ENCODE measurements at places on chromosomes 12 and 14. TPM values are rescaled to one million over a fixed set of nuclear protein-coding genes. Genes with fewer than 3 reads are reported as not detected.
A peak's percentile ranks its signal among the peaks of the same experiment; 100 is the strongest.

DNA sequence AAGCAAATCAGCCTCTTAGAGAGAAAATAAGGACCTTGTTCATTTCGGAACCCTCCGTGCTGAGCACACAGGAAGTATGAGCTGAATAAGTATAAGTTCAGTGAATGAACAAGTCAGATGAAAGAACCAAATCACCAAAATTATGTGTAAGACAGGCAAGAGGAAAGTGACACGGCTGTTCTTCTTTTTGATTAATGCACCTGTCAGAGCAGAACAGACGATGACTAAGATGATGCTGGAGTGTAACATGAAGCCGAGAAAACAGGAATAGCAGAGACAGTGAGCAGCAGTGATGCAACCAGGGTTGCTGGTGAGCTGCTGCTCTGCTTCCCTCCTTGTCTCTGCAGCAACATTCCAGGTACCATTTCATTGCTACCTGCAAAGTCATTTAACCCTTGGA, 861.1 kb downstream of the GALC start:
- H3K27ac ChIP-seq, result no peak overlapping the region
- H3K4me1 ChIP-seq, result no peaks in the 10 kb centered on the region
- H3K4me3 ChIP-seq, result no peak overlapping the region
- H3K36me3 ChIP-seq, result no peaks in the 10 kb centered on the region

DNA sequence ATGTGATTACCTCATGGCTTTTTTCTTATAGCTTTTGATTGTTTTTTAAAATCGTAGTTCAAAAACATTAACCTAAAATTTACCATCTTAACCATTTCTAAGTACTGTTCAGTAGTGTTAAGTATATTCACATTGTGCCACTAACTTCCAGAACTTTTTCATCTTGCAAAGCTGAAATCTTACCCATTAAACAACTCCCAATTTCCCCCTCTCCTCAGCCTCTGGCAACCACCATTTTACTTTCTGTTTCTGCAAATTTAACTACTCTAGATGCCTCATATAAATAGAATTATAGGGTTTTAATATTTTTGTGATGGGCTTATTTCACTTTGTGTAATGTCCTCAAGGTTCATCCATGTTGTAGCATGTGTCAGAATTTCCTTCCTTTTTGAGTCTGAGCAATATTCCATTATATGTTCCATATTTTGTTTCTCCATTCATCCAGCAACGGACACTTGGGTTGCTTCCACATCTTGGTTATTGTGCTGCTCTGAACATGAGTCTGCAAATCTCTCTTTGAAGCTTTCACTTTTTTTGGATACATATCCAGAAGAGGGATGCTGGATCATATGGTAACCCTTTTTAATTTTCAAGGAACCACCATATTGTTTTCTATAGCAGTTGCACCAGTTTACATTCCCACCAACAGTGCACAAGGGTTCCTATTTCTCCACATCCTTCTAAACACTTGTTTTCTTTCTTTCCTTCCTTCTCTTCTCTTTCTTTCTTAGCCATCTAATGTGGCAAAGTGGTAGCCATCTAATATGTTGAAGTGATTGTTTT, 5.0 kb downstream of the HIF1A start:
- no peaks in the 10 kb centered on the region for H3K36me3 ChIP-seq
- H3K4me3 ChIP-seq, result no peak overlapping the region
- H3K27ac ChIP-seq, result peak overlapping the region; percentile 5
- no peak for DNase-seq
- no peaks in the 10 kb centered on the region for H3K27me3 ChIP-seq
- peaks cover 85% of the 10 kb centered on the region for H3K4me1 ChIP-seq

DNA sequence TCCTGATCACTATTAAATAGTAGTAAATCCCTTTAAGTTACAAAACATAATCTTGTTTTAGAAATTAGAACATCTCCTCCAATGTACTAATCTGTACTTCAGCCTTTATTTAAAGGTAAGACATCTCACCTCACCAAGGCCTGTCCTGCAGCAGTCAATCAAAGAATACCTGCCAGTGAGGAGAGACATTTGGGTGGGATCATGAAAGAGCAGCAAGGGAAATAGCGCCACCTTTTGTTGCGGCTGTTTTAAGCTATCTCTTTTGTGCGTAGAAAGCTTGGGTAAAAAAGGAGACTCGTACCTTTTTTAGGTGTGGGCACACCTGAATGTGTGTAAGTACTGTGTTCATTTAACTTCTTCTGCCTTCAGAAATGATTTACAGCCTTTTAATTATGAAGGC, 117.8 kb upstream of the TMTC1 start:
- DNase-seq, result no peak
- no peak overlapping the region for H3K27ac ChIP-seq
- H3K27me3 ChIP-seq, result no peaks in the 10 kb centered on the region
- no peak overlapping the region for H3K4me3 ChIP-seq
- H3K4me1 ChIP-seq, result no peaks in the 10 kb centered on the region

DNA sequence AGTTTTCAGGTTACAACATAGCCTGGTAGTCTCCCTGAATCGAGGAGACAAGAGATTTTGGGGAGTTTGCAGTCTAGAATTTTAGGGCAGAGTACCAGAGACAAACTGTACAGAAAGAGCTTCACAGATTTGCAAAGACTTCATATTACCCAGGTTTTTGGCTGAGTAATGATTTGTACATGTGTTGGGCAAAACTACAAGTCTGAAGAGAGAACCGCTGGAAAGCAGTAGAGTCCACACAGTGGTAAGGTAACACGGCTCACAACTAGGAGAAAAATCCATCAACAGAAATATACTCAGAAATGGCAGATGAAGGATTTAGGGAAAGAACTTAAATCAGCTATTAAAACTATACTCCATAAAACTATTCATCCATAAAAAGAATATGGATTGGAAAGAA, 25.7 kb downstream of the FBXO33 start:
- peaks cover 6% of the 10 kb centered on the region for H3K36me3 ChIP-seq
- H3K4me3 ChIP-seq, result no peak overlapping the region
- H3K4me1 ChIP-seq, result no peaks in the 10 kb centered on the region
- H3K27ac ChIP-seq, result no peak overlapping the region

GRCh38 chr14:61569812-61570548, 125.3 kb upstream of the HIF1A start:
- H3K27me3 ChIP-seq, result no peaks in the 10 kb centered on the region
- H3K4me1 ChIP-seq, result peaks cover 78% of the 10 kb centered on the region
- no peak overlapping the region for H3K4me3 ChIP-seq
- H3K36me3 ChIP-seq, result no peaks in the 10 kb centered on the region
- DNase-seq, result peak; percentile 86

GRCh38 chr14:101470266-101470665, 91.0 kb upstream of the DIO3 start:
- H3K4me3 ChIP-seq, result no peak overlapping the region
- H3K4me1 ChIP-seq, result no peaks in the 10 kb centered on the region
- peak; percentile 39 for DNase-seq
- H3K27me3 ChIP-seq, result no peaks in the 10 kb centered on the region
- H3K36me3 ChIP-seq, result no peaks in the 10 kb centered on the region

- H3K4me1 ChIP-seq, result no peaks in the 10 kb centered on the region
- H3K4me3 ChIP-seq, result no peak overlapping the region
- no peaks in the 10 kb centered on the region for H3K27me3 ChIP-seq
- DNase-seq, result no peak
Measured at GRCh38 chr12:82057770-82058169, 298.6 kb upstream of the PPFIA2 start.

- no peak overlapping the region for H3K4me3 ChIP-seq
- H3K4me1 ChIP-seq, result peaks cover 85% of the 10 kb centered on the region
- no peaks in the 10 kb centered on the region for H3K36me3 ChIP-seq
- peak overlapping the region; percentile 7 for H3K27ac ChIP-seq
- no peaks in the 10 kb centered on the region for H3K27me3 ChIP-seq
Measured at GRCh38 chr14:68314642-68315041, 478.2 kb downstream of the ZFP36L1 start.

- no peak overlapping the region for H3K27ac ChIP-seq
- H3K36me3 ChIP-seq, result no peaks in the 10 kb centered on the region
- H3K4me3 ChIP-seq, result no peak overlapping the region
- no peaks in the 10 kb centered on the region for H3K27me3 ChIP-seq
Measured at GRCh38 chr12:84982888-84983287, 53.2 kb downstream of the TSPAN19 start.

DNA sequence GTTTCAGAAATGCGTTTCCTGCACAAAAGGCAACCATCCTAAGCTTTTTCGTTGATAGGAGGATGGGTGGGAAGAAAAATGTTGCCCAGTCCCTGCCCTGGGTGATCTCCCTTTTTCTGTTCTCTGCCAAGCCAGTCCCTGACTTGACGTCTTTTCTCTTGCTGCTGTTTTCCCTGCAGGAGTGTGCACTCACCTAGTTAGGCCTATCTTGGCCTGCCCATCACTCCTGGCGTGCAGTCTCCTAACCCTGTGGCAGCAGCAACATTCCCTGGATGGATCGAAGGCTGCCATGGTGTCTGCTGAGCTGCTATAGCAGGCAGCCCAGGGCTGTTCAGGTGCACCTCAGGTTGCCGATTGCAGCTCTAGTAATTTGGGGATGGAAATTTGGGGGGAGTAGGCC, 1.2 kb downstream of the UNC119B start:
- DNase-seq, result no peak
- H3K27me3 ChIP-seq, result no peaks in the 10 kb centered on the region
- peak overlapping the region; percentile 99 for H3K4me3 ChIP-seq
- peaks cover under 1% of the 10 kb centered on the region for H3K36me3 ChIP-seq
- peak overlapping the region; percentile 89 for H3K27ac ChIP-seq

GRCh38 chr14:24053548-24054323, 1.9 kb downstream of the CARMIL3 start:
- H3K27ac ChIP-seq, result no peak overlapping the region
- DNase-seq, result no peak
- no peak overlapping the region for H3K4me3 ChIP-seq
- H3K27me3 ChIP-seq, result no peaks in the 10 kb centered on the region

PZP gene
- 1.3 TPM for total RNA-seq

SCAF11 gene
- 195 TPM for total RNA-seq

All from spleen (tissue), 13 donors.